Thyroid gland (tissue), 4 donors: ENCODE measurements at places on chromosomes 12 and 14.
A peak's percentile ranks its signal among the peaks of the same experiment; 100 is the strongest.

DNA sequence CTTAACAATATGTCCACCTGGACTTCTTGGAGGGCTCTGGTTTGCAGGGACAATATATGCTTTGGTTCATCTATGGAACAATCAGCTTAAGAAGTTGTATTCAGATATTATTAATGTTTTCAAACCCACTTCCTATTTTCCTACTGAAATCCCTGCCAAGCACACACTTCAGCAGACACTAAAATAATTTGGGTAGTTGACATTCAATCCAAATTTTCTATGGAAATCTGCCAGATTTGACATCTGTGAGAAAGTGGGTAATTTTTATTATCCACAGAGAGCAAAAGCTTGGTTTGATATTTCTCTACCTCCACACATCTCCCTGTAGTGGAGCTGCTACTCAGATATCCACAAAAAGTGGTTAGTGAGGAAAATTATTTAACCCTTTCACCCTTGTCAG lies 378.8 kb upstream of the SOX5 start:
- no peak for DNase-seq

DNA sequence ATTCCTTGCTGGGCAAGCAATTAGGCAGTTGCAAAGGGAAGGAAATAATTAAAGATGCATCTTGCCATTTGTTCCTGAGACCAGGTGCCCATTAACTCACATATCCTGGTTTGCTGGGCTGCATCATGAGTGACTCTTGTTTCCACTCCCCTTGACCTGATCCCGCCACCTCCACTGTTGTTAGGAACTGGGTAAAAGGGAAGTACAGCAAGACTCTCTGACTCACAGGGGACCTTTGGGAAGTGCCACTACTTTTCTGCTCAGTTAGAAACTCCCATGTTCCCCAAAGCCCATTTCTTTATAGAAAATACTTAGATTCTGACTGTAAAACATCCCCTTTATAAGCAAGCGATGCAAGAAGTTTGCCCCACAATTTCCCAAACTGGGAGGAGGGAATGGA lies 186.0 kb upstream of the BCL2L14 start:
- no peak for DNase-seq

GRCh38 chr14:66395300-66395699 lies 90.9 kb upstream of the CCDC196 start:
- no peak for DNase-seq

- DNase-seq, result no peak
Measured at GRCh38 chr12:101115326-101115725, 94.7 kb downstream of the SLC5A8 start.

DNA sequence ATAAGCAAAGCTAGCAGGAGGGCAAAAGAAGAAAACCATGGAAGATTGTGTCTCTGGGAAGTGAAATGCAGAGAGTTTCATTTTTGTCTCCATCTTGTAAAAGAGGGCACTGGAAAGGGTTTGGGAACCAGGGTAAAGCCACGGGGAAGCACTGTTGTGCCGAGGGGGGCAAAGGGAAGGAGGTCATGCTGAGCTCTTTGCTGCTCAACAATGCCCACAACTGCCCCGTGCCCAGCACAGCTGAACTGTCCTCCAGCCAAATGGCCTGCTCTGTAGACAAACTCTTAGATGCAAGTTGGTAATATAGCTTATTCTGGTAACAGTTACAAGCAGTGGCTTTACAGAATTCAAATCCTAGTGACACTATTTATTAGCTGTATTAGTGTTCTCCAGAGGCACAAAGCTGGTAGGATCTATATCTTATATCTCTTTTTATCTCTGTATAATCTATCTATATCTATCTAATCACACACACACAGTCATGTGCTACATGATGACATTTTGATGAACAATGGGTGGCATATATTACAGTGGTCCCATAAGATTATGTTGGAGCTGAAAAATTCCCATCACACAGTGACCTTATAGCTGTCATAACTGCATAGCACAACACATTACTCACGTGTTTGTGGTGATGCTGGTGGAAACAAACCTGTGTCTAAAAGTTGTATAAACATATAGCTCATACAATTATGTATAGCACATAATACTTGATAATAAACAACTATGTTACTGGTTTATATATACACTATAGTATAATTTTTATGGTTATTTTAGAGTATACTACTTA lies 203.4 kb upstream of the DDHD1 start:
- DNase-seq, result peak; percentile 7

GRCh38 chr12:88063375-88063774 lies 34.2 kb upstream of the C12orf50 start:
- no peak for DNase-seq

GRCh38 chr12:75720812-75721641 lies 209.6 kb upstream of the KRR1 start:
- peak; percentile 71 for DNase-seq

DNA sequence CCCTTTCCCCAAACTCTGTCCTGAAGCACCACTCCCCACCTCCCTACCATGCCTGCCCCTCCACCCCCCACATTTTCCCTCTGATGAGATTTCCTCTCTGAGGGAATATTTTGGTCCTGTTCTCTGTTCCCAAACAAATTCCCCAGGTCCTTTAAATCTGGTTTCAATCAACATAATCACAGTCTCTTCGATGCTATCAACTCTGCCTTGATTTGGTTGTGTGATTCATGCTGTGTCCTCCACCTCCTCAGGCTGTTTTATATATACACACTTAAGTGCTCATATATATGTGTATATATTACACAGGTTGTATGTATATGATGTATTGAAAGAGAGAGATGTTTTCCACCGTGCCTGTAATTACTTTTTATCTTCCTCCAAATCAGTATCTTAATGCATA lies 36.0 kb downstream of the NTF3 start:
- DNase-seq, result no peak
